Ammon's horn (tissue), 1 donor: ENCODE measurements at places on chromosomes 5 and 9.

DNA sequence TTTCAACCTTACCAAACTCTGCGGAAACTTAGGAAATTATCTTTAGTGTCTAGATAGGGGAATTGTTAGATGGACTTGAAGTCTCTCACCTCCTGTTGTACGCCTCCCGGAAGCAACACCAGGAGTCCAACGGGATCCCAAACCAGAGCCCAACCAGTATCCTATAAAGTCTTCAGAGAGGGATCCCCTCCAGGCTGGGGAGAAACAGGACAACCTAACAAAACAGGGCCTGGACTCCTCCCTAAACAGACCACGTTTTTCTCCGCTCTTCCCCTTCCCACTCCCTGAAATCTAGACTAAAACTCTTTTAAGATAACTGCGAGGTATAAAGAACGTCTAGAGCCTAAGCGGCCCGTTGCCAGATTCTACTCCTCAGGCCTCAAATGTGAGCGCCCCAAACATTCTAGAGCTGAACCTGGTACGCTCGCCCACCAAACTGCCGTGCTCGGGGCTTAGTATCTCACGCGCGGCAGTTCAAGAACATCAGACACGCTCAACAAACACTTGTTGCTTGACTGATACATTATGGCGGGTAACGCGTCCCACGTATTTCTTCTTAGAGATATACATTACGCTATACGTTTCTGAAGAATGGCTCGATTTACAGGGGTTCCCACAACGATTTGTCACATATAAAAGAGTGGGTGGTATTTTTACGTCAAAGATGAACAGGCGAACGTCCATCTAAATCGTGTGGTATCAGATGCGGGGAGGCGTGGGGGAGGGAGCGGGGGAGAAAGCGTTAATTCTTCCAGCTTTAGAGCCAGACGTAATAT, 663 bp upstream of the SMIM27 start:
- DNase-seq, result peak; percentile 35

DNA sequence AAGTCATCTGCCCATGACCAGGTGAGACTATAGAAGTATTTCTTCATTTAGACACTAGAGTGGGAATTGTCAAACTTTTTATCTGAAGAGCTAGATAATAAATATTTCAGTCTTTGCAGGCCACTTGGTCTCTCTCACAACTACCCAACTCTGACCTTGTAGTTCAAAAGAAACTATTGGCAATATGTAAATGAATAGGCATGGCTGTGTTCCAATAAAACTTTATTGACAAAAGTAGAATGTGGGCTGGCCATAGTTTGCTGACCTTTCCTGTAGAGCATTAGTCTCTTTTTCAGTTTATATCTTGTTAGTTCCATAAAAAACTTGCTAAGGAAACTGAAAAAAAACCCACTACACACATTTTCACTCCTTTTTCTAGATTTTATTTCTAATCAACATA, 535.5 kb downstream of the PRR16 start:
- DNase-seq, result no peak

DNA sequence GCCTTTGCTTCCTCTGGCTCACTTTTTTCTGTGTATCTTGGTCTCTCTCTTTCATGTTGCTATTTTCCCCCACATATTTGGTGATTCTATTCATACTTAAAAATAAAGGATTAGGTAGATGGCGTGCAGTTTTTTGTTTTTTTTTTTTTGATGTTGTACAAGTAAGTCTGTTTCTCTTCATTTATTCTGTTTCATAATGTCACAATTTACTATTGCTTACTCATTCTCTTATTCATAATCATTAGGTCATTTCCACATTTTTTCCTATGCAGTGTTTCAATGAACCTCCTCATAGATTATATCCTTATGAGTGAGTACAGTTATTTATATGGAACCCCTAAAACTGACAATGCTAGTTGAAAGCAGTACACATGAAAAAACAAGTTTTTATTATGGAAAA, 136.3 kb downstream of the APBA1 start:
- DNase-seq, result no peak

DNA sequence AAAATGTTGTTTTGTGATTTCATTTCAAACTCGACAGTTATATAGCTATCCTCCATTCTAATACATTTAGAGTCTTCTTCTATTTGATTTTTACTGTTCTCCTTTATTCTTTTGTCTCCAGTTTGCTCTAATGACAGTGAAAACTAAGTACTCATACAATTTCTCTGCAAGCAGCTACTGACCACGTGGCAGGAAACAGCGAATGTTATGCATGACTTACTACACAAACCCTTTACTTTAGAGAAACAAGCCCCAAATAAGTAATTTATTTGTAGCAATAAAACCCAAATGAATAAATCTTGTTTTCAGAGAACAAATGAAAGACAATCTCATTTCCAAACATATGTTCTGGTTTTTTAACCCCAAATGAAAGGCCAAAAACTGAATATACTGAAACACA, 41.9 kb downstream of the CDH6 start:
- no peak for DNase-seq

GRCh38 chr9:115132648-115133047, 14.7 kb upstream of the TNC start:
- DNase-seq, result no peak

GRCh38 chr9:76101947-76102346, 211.5 kb downstream of the PCSK5 start:
- no peak for DNase-seq

DNA sequence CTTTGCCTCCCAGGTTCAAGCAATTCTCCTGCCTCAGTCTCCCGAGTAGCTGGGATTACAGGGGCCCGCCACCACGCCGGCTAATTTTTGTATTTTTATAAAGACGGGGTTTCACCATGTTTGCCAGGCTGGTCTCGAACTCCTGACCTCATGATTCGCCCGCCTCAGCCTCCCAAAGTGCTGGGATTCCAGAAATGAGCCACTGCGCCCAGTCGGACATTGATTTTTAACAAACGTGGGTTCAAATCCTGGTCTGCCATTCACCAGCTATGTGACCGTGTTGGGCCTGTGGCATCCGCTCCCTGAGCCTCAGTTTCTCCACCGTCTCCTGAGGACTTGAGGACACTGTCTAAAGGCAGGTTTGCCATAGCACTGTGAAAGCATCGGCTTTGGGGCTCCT, 41.8 kb upstream of the NEK6 start:
- no peak for DNase-seq

DNA sequence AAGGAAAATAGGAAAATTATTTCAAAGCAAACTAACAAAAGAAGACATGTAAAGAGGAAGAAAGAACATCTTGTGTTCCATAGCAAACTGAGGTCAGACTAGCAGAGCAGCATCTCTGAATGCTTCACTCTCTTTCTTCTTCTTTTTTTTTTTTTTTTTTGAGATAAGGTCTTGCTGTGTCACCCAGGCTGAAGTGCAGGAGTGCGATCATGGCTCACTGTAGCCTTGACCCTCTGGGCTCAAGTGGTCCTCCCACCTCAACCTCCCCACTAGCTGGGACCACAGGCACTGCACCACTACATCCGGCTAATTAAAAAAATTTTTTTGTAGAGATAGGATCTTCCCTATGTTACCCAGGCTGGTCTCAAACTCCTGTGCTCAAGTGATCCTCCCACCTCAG, 36.6 kb downstream of the MELK start:
- no peak for DNase-seq

- no peak for DNase-seq
These were observed 117.4 kb upstream of the PANK3 start for GRCh38 chr5:168696611-168697010.

- DNase-seq, result no peak
These were observed 72.7 kb downstream of the MTRR start for GRCh38 chr5:7941692-7942091.

DNA sequence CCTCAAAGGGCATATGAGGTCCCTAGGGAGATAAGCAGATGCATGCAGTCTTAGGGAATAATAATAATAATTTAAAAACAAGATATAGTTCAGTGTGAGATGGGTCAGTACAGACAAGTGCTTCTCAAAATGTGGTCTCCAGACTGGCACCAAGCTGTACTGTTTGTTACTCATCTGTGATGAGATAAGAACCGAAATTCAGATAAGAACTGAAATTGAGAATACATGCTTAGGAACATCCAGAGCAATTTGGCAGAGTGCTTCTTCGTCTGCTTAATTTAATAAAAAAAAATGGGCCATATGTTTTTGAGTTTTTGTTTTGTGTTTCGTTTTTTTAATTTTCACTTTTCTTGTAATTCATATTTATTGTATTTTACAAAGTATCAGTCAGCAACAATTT, 86.5 kb upstream of the SGCD start:
- DNase-seq, result no peak

DNA sequence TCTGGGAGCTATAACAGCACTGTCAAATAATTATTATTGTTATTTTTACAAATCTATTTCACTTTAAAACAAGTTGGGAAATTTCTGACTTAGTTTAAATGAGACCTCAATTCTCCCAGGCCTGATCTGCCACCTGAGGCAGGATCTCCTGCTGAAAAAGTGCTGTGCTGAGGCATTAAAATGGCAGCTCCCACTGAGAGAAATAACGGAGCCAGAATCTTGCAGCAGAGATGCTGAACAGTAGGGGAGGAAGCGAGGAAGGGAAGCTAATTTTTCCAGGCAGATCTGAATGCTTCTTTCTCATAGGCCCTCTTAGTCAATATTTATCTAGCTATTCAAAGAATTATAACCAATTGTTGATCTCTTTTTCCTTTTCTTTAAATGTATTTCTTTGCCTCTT, 196.3 kb downstream of the ZNF462 start:
- DNase-seq, result no peak

DNA sequence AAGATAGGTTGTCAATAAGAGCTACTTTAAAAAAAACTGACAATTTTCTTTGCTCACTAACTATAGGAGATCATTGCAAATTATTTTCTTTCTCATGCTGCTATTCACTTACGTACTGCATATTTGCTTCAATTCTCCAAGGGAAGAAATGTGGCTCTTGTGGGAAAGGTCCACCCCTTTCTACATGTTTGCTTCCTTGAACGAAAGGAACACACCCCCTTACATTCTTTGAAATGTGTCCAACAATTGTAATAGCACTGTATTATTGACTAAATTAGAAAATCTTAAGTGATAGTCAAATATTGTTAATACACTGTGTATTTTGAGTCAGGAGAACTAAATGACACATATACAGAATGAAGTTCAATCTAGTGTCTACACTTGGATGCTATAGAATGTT, 5.2 kb downstream of the MEF2C start:
- DNase-seq, result no peak

DNA sequence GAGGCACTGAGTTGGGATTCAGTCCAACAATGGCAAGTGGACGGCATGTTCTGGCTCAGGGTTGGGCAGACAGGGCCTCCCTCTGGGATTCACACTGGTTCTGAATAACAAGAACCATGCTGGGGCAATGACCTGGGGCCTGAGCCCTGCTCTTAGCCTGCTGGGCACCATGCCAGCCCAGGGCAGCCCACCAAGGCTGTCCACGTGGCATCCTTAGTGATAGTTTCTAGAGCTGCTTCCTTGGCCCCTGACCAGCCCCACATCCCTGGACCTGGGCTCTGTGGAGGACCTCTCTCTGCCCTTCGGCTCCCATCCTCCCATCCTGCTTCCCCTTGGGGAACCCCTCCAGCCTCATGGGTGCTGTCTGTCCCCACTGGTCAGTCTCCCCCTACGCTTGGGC, 22.3 kb upstream of the OLFM1 start:
- DNase-seq, result no peak

GRCh38 chr5:154364771-154365170, 81.0 kb upstream of the SAP30L start:
- DNase-seq, result no peak

DNA sequence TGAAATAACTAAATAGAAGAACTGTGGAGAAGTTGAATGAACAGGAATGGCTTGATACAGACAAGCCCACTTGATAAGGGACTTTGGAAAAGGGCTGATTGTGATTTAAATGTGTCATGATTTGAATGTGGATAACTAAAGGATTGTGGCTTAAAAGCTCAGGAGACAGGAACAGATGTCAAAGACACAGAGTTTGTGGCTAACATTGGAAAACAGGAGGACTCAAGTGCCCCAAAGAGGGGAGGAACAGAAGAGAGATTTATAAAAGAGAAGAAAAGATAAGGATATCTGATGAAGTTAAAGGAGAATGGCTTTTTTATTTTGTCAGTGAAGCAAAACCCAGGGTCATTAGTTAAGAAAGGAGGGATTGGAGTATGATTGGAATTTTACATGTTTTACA, 124.2 kb upstream of the TRPM3 start:
- DNase-seq, result no peak

GRCh38 chr5:84564321-84565075, 179.8 kb upstream of the EDIL3 start:
- peak; percentile 86 for DNase-seq

GRCh38 chr5:175706499-175706898, 48.6 kb downstream of the HRH2 start:
- DNase-seq, result no peak

DNA sequence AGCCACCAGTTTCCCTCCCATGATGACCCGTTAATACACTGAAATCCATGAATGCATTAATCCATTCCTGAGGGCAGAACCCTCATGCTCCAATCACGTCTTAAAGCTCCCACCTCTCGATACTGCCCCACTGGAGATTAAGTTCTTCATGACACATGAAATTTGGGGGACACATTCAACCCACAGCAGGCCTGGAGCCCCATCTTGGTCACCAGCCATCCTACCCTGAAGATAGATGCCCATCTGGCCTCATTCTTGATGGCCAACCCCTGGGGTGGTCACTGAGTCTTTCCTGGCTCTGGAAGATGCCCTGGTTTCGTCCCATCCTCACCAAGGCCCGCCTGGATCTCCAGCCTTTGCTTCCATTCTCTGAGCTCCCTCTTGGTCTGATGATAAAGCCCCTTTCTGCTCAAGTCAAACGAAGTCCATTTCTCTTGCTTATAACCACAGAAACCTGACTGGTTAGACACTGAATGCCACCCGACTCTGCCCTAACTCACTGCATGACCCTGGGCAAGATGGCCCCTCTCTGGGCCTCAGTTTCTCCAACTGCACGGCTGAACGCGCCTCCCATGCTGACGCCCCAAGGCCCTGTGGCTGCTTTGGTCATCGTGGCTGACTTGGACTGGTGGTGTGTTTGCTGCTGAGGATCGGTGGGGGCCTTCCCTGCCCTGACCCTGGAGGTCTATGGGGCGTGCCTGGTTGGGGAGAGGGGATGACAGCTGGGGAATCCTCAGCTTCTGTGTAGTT, 138.4 kb upstream of the IER5L start:
- no peak for DNase-seq

- no peak for DNase-seq
These were observed 25.7 kb upstream of the INSYN2B start for GRCh38 chr5:170006021-170006420.
